ENCODE measurements at places on chromosomes 5 and 9.
A peak's percentile ranks its signal among the peaks of the same experiment; 100 is the strongest.

DNA sequence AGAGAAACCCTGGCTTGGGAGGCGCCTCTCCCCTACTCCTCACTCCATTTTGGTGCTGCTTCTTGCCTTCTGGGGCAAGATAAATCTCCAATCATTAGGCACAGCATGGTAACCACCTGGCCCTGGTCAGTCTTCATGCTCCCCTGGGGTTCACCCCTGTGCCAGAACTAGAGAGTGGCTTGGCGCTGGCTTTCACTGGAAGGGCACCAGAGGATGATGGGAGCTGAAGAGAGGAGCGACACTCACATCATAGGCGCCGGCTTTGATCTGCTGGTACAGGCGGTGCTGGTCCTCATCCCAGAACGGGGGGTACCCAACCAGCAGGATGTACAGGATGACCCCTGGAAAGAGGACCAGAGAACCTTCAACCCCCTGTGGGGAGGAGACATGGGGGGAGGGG, 38.1 kb downstream of the CAMK2A start:
- no peak overlapping the region for H3K4me3 ChIP-seq
- no peaks in the 10 kb centered on the region for H3K36me3 ChIP-seq
- no peak overlapping the region for H3K27ac ChIP-seq
- no peak for DNase-seq
- H3K27me3 ChIP-seq, result no peaks in the 10 kb centered on the region

- no peak overlapping the region for H3K4me3 ChIP-seq
- no peaks in the 10 kb centered on the region for H3K36me3 ChIP-seq
- H3K27me3 ChIP-seq, result no peaks in the 10 kb centered on the region
- H3K27ac ChIP-seq, result no peak overlapping the region
- H3K4me1 ChIP-seq, result no peaks in the 10 kb centered on the region
- no peak for DNase-seq
These were observed 152.5 kb downstream of the INSYN2B start for GRCh38 chr5:169827769-169828168.

- no peak overlapping the region for H3K4me3 ChIP-seq
- peaks cover 27% of the 10 kb centered on the region for H3K27me3 ChIP-seq
- DNase-seq, result peak; percentile 51
- H3K36me3 ChIP-seq, result no peaks in the 10 kb centered on the region
- no peaks in the 10 kb centered on the region for H3K4me1 ChIP-seq
These were observed 44.2 kb downstream of the NKD2 start for GRCh38 chr5:1052641-1053390.

DNA sequence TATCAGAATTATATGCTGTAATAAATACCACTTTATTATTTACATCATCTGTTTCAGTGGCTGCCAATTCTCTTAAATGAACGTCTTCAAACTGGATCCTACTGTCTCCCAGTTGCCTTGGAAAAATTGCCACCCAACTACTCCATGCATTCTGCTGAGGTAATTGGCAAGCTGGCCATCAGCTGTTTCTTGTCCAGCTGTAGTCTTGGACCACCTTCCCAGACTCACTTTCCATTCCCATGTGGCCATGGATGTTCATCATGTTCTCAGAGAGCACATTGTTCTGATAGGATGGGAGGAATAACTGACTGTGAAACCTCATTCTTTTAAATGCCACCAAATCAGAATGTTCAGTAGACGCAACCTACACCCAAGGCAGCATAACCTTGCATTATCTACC, 157.5 kb downstream of the DOCK8 start:
- H3K36me3 ChIP-seq, result no peaks in the 10 kb centered on the region
- H3K4me3 ChIP-seq, result no peak overlapping the region
- no peak for DNase-seq

- no peaks in the 10 kb centered on the region for H3K27me3 ChIP-seq
- no peak overlapping the region for H3K27ac ChIP-seq
- no peak overlapping the region for H3K4me3 ChIP-seq
- H3K36me3 ChIP-seq, result no peaks in the 10 kb centered on the region
These were observed 227.5 kb downstream of the CACNA1B start for GRCh38 chr9:138105123-138105415.

DNA sequence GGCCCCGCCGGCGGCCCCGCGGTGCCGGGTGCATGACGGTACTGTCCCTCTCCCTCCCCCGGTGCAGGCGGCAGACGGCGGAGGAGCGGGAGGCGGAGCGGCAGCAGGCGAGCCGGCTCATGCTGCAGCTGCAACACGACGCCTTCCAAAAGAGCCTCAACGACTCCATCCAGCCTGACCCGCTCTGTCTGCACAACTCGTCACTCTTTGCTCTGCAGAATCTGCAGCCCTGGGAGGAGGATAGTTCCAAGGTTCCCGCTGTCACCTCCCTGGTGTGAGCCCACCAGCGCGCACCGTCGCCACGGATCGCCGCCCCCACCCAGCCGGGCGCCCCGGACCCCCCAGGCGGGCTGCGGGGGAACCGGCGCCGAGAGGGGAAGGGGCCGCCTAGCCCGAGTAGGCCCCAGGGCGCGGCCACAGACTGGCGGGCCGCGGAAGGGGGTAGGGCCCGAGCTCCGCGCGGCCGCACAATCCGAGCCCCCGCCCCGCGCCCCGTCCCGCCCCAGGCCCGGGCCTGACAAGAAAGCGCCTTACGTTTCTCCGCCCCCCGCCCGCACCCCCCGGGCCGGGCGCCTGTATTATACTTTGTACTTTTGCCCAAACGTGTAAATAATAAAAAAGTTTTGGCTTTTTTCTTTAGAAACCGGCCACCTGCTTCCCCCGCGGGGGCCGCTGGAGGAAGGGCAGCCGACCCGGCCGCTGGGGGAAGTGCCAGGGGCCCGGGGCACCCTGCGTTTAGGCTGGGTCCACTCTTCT, 2.5 kb downstream of the TLX3 start:
- peaks cover 35% of the 10 kb centered on the region for H3K4me1 ChIP-seq
- peaks cover 7% of the 10 kb centered on the region for H3K27me3 ChIP-seq
- peak overlapping the region; percentile 39 for H3K4me3 ChIP-seq
- no peak overlapping the region for H3K27ac ChIP-seq

DNA sequence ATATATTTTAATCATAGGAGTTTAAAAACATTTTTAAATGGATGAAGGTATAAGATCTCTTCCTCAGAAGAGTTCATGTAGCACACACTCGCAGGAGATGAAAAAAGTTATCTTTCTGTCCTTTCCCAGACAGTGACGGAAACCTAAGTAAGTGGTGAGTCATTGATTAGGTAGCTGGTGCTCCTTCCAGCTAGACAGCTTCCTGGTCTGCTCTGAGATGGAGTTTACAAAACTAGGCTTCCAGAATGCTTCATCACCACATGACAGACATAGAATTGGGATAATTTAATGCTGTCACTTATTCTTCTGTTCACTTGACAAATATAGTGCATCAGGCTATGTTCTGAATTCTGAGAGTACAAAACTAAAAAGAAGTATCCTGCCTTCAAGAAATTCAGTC, 2393.0 kb upstream of the C9orf72 start:
- H3K4me1 ChIP-seq, result no peaks in the 10 kb centered on the region
- DNase-seq, result no peak
- no peak overlapping the region for H3K4me3 ChIP-seq
- H3K27me3 ChIP-seq, result no peaks in the 10 kb centered on the region
- H3K36me3 ChIP-seq, result no peaks in the 10 kb centered on the region

DNA sequence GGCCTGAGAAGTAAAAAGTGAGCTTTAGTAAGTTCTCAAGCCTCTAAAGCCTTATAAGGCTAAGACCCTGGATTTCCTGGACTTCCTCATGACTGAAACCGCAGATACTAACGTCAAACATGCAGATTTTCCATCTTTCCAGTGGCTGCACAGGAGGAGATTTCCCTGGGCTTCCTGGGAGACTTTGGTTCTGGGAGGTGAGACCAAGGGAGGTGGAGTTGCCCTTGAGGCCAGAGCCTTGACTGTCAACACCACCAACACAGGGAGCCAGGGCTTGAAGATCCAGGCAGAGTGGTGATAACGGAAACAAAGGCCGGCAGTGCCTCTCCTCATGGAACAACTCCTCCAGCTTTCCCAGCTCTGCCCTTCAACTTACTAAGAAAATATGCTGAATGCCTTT, 144.7 kb upstream of the LRRTM2 start:
- no peak for DNase-seq
- H3K27me3 ChIP-seq, result no peaks in the 10 kb centered on the region
- no peaks in the 10 kb centered on the region for H3K4me1 ChIP-seq
- H3K27ac ChIP-seq, result no peak overlapping the region
- H3K4me3 ChIP-seq, result no peak overlapping the region
- H3K36me3 ChIP-seq, result peaks cover 35% of the 10 kb centered on the region

DNA sequence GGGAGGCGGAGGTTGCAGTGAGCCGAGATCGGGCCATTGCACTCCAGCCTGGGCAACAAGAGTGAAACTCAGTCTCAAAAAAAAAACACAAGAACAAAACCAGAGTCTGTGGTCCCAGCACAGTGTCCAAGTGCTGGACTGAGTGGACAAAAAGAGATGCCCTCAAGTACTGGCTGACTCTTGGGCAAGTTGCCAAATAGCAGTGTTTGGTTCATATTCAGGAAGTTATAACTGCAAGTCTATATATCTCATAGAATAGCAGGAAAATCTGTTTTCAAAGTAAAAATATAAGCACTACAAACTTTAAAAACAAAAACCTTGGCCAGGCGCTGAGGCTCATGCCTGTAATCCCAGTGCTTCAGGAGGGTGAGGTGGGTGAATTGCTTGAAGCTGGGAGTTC, 7.3 kb downstream of the HABP4 start:
- no peak overlapping the region for H3K4me3 ChIP-seq
- no peak overlapping the region for H3K27ac ChIP-seq
- H3K36me3 ChIP-seq, result no peaks in the 10 kb centered on the region
- no peak for DNase-seq
- H3K27me3 ChIP-seq, result no peaks in the 10 kb centered on the region

DNA sequence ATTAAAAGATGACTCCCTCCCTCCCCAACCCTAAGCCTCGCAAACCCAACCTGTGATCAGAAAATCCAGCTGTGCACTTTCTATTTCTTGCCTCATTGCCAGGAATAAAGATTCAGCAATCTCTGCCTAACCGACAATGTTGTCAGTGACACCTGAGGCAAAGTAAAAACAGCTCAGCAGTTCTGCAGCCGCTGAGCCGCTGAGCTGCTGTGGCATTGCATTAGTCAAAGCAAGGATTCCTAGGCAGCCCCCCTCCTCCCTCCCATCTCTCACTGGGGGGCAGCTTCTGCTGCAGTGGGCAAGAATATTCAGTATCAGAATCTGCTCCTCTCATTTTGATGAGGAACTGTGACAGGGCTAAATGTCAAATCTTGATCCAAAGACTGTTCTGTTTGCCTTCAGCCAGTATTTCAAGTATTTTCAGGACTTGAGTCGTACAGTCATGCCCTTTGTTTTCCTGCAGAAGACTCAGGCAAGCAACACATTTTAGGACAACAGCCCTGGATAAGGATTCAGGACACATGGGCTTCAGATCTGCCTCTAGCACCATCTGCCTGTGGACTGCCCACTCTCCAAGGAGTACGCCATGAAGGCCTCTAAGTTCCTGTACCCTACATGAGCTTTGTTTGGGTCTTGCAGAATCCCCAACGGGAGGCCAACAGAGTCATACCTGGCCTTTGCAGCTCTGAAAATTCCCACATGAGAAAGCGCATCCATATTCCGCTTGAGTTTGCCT, 41.1 kb upstream of the DAP start:
- no peak overlapping the region for H3K27ac ChIP-seq
- H3K4me3 ChIP-seq, result no peak overlapping the region
- DNase-seq, result no peak
- no peaks in the 10 kb centered on the region for H3K27me3 ChIP-seq
- no peaks in the 10 kb centered on the region for H3K36me3 ChIP-seq

- H3K4me3 ChIP-seq, result no peak overlapping the region
- H3K27ac ChIP-seq, result no peak overlapping the region
- no peak for DNase-seq
- peaks cover 5% of the 10 kb centered on the region for H3K36me3 ChIP-seq
- no peaks in the 10 kb centered on the region for H3K4me1 ChIP-seq
These were observed 96.1 kb upstream of the RASGRF2 start for GRCh38 chr5:80864109-80864508.

DNA sequence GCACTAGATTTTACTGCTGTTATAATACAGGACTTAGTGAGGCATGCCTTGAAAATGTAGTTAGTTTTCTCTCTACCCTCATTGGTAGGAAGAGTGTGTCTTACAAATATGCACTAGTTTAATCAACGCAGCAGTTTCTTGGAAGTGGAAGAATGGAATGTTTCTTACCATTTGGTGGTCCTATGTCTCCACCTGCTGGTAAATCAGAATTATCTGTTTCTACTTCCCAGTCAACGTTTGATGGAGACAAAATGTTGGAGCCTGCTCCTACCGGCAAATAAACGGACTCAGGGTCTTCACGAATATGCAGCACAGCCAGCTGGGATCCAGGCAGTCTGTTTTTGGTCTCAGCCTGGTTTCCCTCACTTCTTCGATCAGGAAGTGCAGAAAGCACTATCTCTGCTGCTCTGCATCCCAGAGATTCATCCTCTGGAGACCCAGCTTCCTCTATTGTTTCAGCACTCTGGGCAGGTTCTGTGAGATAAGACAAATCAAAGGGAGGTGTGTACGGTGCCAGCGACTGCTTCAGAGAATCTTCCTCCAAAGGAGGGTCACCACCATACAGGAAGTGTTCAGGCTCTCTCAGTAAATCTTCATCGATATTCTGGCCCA, 59.5 kb upstream of the PCA3 start:
- H3K4me1 ChIP-seq, result no peaks in the 10 kb centered on the region
- no peak overlapping the region for H3K4me3 ChIP-seq
- H3K27me3 ChIP-seq, result no peaks in the 10 kb centered on the region
- no peak overlapping the region for H3K27ac ChIP-seq

DNA sequence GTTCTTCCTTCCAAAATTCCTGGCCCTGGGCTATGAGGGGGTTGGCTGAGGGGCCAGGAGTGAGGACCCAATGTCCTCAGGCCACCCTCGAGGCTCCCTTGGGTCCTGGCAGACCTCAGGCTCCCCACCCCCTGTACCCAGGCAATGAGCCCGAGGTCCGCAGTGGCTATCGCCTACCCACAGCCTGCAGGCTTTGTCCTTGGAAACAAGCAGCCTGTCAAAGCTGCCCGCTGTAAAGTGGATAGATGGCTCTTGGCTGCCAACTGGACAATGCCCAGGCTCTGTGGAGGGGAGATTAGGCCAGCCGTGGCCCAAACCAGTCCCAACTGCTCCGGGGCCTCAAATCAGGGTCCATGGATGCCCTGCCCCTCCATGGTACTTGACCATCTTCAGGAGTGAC, 2.2 kb upstream of the ADGRD2 start:
- no peaks in the 10 kb centered on the region for H3K36me3 ChIP-seq
- no peak for DNase-seq
- H3K4me1 ChIP-seq, result no peaks in the 10 kb centered on the region
- H3K4me3 ChIP-seq, result no peak overlapping the region

All from psoas muscle (tissue), 8 donors.